ENCODE measurements at places on chromosomes 1 and 21.

GRCh38 chr21:30478004-30478403, 2.2 kb downstream of the KRTAP19-1 start:
- DNase-seq: no peak

DNA sequence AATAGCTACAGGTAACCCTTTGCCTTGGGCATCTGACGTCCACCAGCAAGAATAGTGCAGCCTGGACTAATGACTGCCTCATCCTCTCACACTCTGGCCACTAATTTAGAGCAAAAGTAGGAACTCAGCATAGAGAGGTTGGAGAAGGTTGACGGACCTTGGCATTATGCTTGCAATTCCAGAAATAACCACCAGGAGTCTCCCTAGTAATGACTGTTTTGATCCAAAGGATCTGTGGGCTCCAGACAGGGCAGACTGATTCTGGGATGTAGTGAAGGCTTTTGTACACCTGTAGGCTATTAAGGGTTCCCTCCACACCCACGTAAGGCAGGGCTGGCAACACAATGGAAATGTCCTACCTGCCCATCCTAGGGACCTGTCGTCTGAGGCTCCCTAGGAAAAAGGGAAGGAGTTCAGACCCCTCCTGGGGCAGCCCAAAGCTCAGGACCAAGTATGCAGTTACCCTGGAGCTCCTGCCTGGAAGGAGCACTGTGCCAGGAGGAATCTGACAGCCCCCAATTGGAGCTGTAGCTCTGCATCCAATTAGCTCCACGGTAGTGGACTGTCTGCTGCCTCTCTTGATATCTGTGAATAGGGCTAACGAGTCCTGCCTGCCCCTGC, 91.0 kb upstream of the TMEM51 start:
- DNase-seq: no peak

- no peak for DNase-seq
These were observed 77.5 kb downstream of the PAPPA2 start for GRCh38 chr1:176540428-176540827.

DNA sequence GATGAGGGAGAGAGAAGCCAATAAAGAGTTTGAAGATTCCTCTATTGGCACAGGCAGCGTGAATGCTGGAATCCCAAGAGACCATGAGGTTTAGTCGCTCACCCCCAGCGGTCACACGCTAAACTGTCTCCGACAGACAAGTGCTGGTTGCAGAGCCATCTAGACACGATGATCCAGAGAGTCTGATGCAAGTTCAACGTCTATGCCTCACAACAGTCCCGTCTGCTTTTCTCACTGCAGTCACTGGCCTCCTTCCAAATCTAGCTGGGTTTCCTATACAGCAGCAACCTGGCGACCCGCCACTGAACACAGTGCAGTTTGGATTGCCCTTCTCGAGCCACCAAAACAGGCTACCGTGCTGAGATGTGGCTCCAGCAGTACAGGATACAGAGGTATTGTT, 98.6 kb upstream of the KRTAP19-8 start:
- DNase-seq: no peak

DNA sequence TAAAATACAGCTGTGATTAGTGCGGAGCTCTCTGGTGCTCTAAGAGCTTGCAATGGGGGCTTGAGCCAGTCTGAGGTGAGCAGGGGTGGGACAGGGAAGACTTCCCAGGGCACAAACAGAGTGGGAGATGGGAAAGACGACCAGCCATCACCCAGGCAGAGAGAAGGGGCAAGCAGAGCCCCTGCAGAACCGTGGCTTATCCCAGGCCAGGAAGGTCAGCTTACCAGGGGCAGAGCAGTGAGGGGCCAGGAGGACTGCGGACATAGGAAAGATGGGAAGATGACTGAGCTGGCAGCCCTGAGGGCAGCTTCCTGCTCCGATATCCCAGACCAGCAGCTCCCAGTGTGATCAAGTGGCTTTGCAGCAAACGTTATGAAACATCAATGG, 55.4 kb upstream of the IFFO2 start:
- DNase-seq: no peak

DNA sequence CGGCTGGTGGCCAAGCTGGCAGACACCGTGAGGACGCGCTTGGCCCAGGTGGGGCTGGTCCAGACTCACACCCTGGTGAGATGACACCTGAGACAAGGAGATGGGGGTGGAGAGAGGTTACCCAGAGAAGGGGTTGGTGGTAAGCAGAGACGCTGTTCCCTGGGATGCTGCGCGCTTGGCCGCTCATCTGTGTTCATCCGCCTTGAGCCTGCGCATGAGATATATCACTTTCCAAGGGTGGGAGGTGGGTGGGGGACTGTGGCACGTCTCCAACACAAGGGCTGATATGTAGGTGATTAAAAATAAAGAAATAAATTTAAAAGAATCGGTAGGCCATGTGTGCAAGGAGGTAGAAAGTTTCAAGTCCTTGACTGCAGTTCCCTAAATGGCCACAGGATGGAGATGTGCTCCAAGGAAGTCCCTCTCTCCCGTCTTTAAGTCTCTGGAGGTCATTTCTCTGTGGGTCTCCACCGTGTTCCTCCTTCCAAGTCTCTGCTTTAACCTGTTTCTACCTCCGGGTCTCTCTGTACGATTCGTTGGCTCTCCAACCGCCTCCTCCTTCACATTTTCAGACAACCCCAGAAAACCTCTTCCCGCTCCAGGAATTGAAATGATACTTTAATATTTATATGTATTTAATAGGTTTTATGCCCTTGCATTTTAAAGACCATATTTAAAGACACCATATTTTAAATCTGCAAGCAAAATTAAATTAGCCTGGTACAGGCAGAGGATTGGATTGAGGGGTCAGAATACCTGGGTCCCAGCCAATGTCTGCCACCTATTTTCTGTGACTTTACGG, 4.5 kb downstream of the TTC24 start:
- DNase-seq: peak; percentile 93

DNA sequence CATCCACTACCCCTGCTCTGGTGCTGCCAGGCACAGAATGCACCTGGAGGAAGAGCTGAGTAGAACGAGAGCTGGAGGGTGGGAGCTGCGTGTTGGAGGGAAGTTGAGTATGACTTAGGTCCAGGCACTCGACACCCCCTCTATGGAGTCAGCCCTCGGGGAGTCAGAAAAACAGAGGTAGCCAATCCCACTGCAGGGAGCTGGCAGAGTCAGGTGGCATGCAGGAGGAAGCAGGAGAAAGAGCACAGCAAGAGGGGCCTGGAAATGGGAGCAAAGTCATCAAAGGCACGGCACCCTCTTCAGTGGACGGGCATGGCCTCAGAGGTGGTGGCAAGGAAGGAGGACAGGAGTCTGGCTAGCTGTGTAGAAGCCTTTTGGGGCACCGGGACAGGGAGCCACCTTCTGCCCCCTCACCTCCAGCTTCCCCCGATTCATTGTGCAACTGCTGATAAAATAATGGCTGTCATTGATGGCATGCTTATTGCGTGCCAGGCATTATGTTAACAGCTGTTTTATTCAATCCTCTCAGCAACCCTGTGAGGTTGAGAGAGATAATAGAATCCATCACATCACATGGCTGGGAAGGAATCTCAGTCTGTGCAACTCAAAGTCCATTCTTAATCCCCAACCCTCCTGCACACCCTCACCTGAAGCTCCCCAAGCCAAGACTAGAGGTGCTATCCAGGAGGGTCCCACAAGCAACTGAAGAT, 42.0 kb downstream of the C1orf198 start:
- DNase-seq: no peak

- no peak for DNase-seq
These were observed 195.2 kb upstream of the POU3F1 start for GRCh38 chr1:38241594-38242334.

DNA sequence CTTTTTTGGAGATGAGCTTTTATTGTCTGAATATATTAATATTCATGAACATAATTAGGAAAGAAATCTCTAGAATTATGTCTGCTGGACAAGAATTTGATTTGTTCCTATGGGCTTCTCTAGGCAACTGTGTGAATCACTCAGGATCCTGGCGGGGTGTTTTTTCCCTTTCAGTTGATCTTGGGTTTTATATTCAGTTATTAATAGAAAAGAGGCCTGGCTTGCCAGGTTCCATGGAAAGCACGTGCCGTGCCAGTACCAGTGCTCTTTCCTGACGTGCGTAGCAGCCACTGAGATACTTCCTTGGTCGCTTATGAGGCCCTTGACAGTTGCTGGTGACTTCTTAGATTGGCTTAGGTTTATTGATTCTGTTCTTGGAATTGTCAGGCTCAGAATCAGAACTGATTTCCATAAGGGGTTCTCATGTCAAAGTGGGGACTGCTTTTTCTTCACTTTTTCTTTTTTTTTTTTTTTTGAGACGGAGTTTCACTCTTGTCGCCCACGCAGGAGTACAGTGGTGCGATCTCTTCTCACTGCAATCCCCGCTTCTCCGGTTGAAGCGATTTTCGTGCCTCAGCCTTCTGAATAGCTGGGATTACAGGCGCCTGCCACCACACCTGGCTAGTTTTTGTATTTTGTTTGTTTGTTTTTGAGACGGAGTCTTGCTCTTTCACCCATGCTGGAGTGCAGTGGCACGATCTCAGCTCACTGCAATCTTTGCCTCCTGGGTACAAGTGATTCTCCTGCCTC, 48.7 kb upstream of the KIF1B start:
- no peak for DNase-seq

All from testis (tissue), 5 donors.